ENCODE measurements at places on chromosomes 1 and 21.

DNA sequence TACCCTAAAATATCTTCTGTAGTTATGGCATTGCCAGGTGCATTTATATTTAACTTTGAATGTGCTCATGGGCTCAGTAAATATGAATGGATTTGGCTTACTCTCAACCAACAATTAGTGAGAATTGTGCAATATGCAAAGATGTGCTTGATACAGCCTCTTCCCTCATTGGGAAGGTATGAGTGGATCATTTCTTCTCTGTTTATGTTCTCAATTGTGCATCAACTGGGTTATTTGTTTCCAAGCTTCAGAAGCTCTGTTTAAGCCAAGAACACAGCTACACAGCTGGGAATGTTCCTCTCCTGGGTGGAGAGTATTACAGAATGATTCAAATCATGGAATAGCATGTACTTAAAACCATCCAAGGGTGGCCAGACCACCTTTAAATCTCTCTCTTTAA lies 17.6 kb upstream of the MAP1LC3C start:
- no peak for DNase-seq

GRCh38 chr1:46133181-46133658 lies 791 bp upstream of the PIK3R3 start:
- peak; percentile 16 for DNase-seq

- no peak for DNase-seq
Measured at GRCh38 chr1:214370615-214371014, 89.7 kb downstream of the SMYD2 start.

- DNase-seq, result no peak
Measured at GRCh38 chr1:244437086-244437468, 14.6 kb downstream of the ADSS2 start.

GRCh38 chr1:164498792-164499191 lies 60.2 kb upstream of the PBX1 start:
- DNase-seq, result no peak

GRCh38 chr1:107142666-107143065 lies 1.8 kb downstream of the NTNG1 start:
- no peak for DNase-seq

- no peak for DNase-seq
Measured at GRCh38 chr1:114315631-114316030, 162.0 kb upstream of the SYT6 start.

DNA sequence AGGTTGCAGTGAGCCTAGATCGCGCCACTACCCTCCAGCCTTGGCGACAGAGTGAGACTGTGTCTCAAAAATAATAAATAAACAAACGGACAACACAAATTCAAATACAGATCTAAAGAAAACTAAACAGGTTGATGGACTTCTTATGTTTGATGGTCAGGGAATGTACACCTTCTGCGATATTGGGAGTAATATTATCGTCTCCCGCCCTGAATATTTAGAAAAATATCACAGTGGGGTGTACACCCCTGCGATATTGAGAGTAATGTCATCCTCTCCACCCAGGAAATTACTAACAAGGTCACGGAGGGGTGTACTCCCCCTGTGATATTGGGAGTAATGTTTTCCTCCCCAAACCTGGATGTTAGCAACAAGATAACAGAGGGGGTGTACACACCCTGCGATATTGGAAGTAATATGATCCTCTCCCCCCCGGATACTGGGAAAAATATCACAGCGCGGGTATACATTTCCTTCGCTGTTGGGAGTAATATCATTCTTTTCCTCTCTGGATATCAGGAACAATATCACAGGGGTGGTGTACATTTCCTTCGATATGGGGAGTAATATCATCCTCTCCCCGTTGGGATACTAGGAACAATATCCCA lies 1.4 kb upstream of the CFAP298 start:
- no peak for DNase-seq

GRCh38 chr1:233719655-233720341 lies 105.9 kb downstream of the KCNK1 start:
- DNase-seq, result no peak

DNA sequence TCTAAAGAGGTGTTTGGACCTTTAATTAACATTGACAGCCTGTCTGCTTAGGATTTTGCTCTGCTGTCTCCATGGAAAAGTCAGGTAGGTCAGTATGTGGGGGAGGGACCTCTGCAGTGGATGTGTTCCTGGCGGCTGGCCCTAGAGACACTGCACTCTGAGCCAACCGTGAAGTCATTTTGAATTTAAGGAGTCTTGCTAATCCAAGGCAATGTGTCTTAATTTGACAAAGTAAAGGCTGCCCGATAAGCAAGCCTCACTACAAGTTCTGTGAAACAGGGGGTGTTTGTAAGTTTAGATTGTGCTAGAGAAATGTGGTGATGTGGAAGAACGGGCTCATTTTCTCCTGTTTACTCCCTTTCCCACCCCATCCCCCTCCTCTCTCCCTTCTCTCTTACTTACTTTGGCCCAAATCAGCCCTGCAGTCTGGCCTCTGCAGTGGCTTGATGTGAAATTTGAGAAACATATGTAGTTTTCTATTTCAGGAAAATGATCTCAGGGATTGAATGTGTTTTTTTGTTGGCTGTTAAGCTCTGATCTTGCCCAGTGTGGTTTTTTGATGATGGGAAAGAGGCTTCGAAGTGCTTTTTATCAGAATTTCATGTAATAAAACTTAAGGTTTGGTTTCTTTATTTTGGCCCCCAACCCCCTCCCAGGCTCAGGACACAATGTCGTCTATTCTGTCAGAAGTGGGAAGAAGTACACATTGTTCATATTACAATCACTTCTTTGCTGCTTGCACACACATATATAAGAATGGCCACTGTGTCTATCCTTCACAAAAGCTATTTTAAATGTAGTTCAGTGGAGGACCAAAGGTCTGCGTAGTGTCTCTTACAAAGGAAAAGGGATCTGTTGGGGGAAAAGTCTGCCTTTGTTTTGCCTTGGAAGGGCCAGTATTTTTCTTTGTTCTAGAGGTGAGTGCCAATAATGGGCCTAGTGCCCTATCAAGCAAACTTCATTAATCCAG lies 96.6 kb downstream of the FGGY start:
- DNase-seq, result no peak

DNA sequence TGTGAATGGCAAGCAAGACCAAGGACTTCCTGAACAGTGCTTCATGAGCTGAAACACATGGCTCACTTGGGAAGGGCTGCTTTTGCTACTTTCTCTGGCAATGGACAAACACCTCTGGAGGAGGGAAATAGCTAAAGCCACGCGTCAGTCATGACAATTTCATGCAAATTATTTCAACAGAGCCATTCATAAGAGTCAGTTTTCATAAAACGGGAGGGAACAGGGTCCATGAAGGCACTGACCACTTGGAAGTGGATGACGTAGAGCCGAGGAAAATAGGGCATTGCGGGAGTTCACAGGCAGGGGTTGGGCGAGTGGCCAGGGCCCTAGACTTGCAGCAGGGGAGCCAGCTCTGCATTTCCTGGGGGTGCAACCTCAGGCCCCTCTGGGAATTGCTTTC lies 43.9 kb downstream of the SDC3 start:
- DNase-seq, result no peak

DNA sequence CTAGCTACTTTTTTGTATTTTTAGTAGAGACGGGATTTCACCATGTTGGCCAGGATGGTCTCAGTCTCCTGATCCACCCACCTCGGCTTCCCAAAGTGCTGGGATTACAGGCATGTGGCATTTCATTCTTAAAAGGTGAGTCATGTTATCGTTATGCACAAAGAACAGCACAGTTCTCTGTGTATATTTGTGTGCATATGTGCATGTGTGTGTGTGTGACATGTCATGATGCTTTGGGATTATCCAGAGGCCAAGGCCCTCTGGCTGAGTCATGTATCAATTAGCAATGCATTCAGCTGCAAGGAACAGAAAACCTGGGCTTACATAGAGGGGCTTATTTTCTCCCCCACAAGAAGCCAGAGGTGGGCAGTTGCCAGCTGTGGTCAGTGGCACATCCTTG lies 301.7 kb upstream of the KAZN start:
- no peak for DNase-seq

DNA sequence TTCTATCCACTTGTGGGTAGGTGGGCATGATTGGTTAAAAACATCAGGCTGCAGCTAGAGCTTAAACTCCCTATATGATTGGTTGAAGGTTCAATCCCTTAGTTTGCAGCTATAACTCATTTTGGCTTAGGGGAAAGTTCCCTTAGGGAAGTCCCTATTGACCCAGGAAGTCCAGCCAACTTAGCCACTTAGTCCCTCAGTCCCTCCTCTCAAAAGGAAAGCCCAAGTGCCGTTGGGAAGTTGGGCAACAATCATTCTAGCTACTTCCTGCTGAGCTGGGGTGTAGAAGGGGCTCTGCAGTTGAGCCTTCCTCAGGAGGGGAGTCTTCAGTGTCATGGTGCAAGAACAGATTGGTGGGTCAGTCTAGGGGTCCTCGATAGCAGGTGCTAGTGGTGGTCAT lies 12.2 kb downstream of the MSTO1 start:
- DNase-seq, result no peak

DNA sequence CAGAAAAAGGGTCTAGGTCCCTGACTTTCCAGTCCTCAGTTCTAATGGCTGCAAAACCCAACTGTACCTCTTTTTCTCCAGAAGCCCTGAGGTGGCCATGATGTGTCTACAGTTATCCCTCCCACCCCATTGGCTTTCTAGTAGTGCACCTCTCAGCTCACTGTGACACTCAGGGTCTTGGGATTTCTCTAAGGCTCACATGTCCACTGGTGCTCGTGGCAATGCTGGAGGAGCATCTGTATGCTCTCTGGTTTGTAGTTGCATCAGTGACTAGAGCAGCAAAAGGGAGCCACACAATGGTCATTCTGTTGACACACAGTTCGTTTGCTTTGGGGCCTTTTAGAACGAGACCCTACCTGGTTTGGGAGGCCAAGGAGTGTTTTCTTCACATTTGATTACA lies 81.6 kb upstream of the SYT6 start:
- DNase-seq, result no peak

GRCh38 chr1:235500971-235501540 lies 3.2 kb downstream of the B3GALNT2 start:
- no peak for DNase-seq

GRCh38 chr1:160874935-160875334 lies 10.0 kb downstream of the ITLN1 start:
- DNase-seq, result no peak

GRCh38 chr1:230737622-230738262 lies 9.4 kb upstream of the CAPN9 start:
- no peak for DNase-seq

DNA sequence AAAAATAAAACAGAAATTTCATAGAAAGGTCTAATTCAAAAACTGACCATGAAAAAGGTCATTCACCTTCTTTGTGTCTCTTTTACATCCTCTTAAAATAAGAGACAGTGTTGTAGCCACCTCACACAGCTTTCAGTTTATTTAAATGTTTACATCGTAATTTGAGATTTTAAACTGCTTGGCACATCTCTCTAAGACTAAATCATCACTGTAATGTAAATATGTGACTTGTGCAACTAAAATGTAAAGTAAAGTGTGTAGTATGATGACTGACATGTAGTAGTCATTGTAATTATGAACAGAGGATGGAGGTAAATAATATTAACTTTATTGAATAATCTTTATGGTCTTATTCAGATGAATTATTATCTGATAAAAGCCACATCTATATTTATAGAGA lies 283.9 kb downstream of the KCNT2 start:
- DNase-seq, result no peak

DNA sequence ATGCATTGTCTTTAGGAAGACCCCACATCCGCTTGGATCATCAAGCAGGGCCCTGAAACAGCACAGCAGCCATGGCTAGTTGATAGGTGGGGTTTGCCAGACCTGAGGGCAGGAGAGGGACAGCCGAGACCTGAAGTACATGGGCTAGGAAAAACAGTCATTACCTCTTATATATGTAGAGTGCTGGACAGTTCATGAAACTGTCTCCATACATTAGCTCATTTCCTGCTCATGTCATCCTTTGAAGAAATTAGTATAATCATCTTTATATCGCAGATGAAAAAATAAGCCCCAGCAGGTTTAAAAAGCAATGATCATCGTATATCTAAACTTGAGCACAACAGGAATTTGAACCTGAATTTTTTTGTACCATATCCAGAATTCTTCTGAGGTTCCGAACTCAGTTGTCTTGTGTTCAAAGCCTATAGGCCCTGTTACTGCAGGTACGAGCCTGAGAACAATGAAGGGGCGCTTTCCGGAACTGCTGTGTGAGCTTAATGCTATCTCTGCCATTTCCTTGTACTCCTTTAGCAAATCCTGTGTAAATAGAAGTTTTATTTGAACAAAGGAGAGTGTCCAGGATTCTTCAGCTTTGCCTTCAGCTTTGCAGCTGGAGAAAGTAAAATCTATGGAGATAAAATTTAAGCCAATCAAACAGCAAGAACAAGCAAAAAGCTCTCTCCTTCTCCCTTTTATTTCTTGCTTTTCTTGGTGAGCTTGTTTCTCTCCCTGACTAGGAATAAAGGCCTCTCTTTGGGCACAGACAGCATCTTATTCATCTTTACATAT lies 32.4 kb upstream of the DUSP10 start:
- DNase-seq, result no peak

GRCh38 chr1:186958520-186958919 lies 129.8 kb downstream of the PLA2G4A start:
- no peak for DNase-seq

GRCh38 chr1:109089242-109090015 lies 1.1 kb upstream of the TMEM167B start:
- peak; percentile 28 for DNase-seq

GRCh38 chr1:221015159-221015790 lies 136.0 kb downstream of the HLX start:
- no peak for DNase-seq

DNA sequence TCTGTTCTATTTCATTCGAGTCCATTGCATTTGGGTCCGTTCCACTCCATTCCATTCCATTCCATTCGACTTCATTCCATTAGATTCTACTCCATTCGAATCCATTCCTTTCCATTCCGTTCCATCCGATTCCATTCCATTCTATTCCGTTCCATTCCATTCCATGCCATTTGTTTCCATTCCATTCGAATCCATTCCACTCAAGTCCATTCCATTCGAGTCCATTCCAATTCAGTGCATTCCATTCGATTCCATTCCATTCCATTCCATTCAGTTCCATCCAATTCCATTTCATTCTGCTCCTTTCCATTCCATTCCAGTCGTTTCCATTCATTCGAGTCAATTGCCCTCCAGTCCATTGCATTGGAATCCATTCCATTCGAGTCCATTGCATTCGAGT lies 2603.7 kb upstream of the TPTE start:
- DNase-seq, result no peak

DNA sequence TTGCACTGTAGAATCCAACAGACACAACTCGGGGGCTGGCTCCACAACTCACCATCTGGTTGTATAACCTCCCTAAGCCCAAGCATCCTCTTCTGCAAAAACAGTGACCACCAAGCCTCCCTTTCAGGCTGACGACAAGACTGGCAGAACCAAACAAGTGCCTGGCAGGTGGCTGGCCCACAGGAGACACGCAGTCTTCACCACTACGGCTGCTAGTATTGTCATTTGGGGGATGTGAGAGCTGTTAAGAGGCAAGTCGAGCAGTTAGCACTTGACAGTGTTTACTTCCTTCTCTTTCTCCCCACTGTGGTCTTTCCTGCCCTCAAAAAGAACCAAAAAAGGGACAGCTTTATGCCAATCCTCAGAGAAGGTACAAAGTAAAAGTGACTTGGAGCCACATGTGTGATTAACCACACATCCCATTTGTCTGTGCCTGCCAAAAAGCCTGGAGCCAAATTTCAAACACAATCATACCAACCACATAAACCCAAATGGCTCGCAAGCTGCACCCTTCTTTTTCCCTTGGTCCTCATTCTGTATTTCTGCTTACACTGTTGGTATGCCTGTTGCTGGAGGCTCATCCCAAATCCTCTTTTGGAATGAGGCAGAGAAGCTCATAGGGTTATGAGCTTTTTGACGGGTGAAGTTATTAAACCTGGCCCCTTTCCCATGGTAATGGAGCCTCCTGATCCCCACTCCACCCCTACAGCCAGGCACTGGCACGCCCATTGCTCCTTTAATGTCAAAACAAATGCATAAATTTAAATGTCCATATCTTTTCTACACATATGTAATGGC lies 94.1 kb downstream of the TGFBR3 start:
- no peak for DNase-seq
